ENCODE measurements at places on chromosomes 3 and 15.

- DNase-seq = no peak
These were observed 24.3 kb downstream of the CDAN1 start for GRCh38 chr15:42712584-42712983.

DNA sequence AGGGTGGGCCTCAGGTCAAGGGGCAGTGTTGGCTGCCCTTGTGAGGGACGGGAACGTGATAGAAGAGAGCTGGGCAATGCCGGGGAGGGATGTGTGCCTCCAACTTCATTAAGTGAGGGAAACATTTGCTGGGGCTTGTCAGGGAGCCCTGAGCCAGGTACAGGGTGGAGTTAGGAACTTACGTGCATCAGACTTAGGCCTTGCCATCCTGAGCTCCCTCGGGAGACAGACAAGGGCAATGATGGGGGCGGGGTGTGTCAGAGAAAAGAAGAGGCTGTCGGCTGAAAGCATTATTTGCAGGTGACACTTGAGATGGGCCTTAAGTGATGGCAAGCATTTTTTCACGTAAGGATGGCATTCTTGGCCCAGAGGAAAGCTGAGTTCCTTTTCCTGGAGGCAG lies 1.6 kb downstream of the FAM131A start:
- no peak for DNase-seq

DNA sequence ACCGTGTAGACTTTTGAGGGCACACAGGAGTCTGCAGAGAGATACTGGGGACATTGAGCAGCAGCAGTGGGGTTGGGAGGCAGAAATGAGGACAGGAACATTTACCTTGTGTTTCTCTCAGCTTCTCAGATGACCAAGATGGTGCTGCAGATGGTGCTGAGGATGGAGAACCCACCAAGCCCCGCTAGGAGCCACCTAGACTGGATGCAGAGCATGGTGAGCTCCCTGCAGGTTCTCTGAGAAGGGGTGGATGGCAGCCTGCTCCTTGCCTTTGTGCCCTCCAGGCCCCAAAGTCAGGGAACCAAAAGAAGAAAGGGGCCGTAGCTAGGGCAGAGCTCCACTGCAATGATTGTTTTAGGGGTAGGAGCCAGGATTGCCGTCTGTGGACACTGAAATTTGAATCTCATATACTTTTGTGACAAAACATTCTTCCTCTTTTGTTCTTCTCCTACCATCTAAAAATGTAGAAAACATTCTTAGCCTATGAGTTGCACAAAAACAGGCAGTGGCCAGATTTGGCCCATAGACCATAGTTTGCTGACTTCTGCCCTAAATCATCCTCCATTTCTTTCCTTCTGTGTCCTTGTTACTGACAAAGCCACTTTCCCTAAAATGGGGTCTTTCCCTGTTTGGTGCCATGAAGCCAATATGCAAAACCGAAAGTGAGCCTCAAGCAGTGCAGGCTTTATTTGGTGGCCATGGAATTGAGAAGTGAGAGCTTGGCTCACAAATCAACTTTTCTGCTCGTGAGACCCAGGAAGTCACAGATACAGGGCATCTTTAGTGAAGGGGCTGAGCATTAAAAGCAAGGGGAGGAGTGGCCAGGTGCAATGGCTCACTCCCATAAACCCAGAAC lies 11.9 kb upstream of the MUC20 start:
- DNase-seq = no peak

DNA sequence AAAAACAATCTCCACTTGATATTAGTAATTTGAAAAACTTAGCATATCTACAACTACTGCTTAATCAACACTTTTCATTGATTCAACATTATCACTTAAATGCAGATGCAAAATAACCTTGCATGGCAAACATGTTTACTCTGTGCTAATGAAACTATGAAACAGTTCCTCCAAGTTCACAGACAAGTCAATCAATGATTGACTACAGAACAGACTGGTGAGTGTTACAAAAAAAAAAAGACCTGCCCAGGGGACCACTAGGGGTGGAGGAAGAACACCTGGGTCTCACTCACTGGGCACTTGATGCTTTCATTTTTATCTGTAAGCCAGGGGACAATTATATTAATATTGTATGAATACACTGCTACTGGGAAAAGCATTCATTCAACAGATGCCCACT lies 4.3 kb upstream of the NR2C2 start:
- DNase-seq = no peak

GRCh38 chr15:38864827-38865581 lies 300.4 kb upstream of the RASGRP1 start:
- no peak for DNase-seq

GRCh38 chr3:105233010-105233409 lies 133.7 kb upstream of the ALCAM start:
- DNase-seq = no peak
